Activated CD8-positive, alpha-beta memory T cell treated with anti-CD3 and anti-CD28 coated beads for 1 hour (primary cell): ENCODE measurements at places on chromosomes 13 and 19.
A peak's percentile ranks its signal among the peaks of the same experiment; 100 is the strongest.

- DNase-seq, result no peak
Observed at GRCh38 chr19:11141937-11142527, 13.6 kb downstream of the SPC24 start.

GRCh38 chr13:37381502-37381901, 217.1 kb downstream of the POSTN start:
- DNase-seq, result no peak

- no peak for DNase-seq
Observed at GRCh38 chr19:29285878-29286277, 72.9 kb upstream of the UQCRFS1 start.

GRCh38 chr19:12788682-12789097, 2.6 kb upstream of the JUNB start:
- DNase-seq, result no peak

DNA sequence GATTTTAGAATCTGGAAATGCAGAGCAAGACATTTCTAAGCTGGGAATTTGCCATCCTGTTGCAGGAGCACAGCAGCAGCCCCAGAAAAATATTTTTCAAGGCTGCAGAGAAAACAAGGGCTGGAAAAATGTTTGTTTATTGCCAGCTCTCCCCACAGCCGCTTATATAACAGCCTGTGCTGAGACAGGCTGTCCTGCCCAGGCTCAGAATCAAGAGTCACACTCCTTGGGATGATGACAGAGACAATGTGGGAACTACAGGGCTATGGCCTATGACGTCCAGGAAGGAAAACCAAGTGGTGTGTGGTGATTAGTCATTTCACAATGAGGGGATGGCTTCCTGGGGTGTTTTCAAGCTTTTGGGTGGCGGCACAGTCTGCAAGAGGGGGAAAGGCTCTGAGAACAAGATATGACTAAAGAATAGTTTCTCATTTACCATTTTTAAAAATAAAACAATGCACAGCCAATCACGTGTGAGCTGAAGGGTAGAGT, 136.3 kb upstream of the SERP2 start:
- no peak for DNase-seq

DNA sequence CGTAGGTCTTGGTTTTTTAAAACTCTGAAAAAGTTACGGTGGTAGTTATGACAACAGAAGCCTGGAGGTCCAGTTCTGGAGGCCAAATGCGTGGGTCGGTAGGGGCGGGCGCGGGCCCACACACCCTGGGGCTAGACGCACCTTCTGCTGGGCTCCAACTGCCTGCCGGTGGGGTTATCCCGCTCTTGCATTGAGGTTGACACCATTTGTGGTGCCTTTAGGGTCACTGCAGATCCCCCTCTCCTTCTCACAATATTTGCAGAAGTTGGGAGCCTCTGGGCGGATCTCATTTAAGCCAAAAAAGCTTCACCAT, 81.6 kb downstream of the CHST8 start:
- no peak for DNase-seq

DNA sequence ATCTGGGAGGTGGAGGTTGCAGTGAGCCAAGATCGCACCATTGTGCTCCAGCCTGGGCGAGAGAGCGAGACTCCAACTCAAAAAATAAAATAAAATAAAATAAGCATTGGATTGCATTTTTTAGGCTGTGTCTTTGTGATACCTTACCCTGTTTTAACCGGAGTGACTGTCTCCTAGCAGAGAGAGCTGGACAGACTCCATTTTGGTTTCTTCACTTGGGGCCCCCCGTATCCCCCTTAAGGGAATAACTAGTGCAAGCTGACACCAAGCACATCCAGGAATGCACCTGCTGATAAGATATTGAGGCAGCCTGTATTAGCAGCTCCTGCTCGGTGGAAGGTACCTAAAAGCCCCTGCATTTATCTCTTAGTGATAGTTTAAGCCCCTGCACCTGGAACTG, 20.8 kb upstream of the GPR32 start:
- no peak for DNase-seq

GRCh38 chr13:35961461-35962220, 169.5 kb downstream of the DCLK1 start:
- no peak for DNase-seq

- DNase-seq, result no peak
Observed at GRCh38 chr19:5907241-5907640, 2.6 kb downstream of the VMAC start.

GRCh38 chr13:66700117-66700601, 530.0 kb downstream of the PCDH9 start:
- no peak for DNase-seq

GRCh38 chr19:48510421-48511268, 990 bp downstream of the LMTK3 start:
- DNase-seq, result no peak

GRCh38 chr19:33484226-33484774, 37.3 kb downstream of the PEPD start:
- DNase-seq, result no peak

GRCh38 chr13:95300625-95301182, 547 bp downstream of the ABCC4 start:
- peak; percentile 16 for DNase-seq

DNA sequence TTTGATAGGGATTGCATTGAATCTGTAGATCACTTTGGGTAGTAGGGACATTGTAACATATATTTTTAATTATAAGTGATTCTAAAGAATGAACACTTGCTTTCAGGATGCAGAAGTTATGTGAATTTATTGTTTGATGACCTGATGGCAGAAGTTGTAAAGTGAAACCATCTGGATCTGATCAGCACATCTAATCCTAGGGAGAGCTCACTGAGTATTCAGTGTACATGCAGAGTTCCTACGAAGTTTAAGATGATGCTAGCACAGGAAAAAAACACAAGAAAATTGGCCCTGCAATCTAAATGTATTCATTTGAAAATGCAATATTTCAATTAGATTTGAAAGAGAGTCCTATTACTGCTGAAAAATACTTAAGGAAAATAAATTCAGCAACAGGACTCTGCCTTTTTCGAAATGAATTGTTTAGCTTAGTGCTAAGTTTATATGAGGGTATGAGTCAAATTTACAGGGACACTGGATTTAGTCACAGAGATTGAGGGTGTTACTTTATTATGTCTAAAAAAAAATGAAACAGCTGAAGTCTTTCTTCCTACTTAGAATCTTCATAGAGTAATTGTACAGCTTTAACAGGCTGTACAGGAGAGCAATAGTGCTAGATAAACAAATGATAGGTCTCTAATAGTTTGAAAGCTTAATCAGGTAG, 385.7 kb downstream of the DCT start:
- DNase-seq, result no peak

- no peak for DNase-seq
Observed at GRCh38 chr13:41645331-41645730, 188.0 kb downstream of the RGCC start.

DNA sequence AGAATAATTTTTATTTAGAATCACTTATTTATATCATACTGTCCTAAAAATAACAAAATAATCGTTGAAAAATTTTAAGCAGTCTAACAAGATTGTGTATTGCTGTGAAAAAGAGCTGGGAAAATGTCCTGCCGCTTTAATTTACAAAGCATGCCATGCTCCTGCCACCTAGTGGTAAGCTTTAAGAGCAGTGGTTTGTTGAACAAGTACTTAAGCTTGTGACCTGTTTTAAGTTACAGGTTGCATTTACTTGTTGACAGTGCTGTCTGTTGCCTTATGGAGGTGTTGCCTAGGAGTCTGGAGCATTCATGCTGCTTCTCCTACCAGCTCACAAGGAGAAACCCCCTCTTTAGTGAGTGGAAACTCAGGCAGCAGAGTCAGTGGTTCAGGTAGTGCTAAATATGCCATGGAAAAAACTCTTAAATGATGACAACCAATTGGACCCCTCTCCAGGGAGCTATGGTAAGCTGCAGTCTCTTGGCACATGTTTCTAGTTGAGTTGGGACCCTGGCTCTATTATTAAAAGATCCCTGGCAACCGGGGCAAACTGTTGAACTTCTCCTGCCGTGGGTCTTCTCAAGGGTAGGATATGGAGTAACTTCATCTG, 68.4 kb downstream of the SPATA13 start:
- no peak for DNase-seq

- DNase-seq, result no peak
Observed at GRCh38 chr19:1700733-1701663, 48.6 kb upstream of the TCF3 start.

DNA sequence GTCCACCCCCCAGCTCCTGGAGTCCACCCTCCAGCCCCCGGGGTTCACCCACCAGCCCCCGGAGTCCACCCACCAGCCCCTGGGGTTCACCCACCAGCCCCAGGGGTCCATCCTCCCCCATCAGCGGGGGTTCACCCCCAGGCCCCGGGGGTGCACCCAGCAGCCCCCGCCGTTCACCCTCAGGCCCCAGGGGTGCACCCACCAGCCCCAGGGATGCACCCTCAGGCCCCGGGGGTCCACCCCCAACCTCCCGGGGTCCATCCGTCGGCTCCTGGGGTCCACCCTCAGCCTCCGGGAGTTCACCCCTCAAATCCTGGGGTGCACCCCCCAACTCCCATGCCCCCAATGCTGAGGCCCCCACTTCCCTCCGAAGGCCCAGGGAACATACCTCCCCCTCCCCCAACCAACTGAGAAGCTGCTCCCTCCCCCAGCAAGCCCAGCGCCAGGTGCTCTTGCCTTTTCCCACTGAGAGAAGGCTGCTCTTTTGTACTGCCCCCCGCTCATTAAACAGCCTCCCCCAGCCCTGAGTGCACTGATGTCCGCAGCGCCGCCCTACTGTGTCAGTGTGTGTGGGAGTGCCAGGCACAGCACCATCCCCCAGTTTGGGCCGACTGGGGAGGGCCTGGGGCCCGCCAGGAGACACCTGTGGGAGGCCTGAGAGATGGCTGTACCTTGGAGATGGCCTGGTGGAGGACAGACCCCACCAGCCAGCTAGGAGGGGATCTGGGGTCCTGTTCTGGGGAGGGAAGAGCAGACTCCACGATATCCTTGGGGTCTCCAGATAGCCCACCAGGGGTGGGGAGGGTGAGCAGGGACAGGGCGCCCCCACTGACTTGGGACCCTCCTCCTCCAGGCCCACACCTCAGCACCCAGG, 750 bp upstream of the AMH start:
- DNase-seq, result no peak

- DNase-seq, result no peak
Observed at GRCh38 chr13:102838982-102839381, 6.8 kb upstream of the ERCC5 start.

GRCh38 chr19:10747674-10748073, 29.8 kb downstream of the DNM2 start:
- DNase-seq, result no peak

- no peak for DNase-seq
Observed at GRCh38 chr19:47157431-47158321, 27.0 kb downstream of the SAE1 start.

DNA sequence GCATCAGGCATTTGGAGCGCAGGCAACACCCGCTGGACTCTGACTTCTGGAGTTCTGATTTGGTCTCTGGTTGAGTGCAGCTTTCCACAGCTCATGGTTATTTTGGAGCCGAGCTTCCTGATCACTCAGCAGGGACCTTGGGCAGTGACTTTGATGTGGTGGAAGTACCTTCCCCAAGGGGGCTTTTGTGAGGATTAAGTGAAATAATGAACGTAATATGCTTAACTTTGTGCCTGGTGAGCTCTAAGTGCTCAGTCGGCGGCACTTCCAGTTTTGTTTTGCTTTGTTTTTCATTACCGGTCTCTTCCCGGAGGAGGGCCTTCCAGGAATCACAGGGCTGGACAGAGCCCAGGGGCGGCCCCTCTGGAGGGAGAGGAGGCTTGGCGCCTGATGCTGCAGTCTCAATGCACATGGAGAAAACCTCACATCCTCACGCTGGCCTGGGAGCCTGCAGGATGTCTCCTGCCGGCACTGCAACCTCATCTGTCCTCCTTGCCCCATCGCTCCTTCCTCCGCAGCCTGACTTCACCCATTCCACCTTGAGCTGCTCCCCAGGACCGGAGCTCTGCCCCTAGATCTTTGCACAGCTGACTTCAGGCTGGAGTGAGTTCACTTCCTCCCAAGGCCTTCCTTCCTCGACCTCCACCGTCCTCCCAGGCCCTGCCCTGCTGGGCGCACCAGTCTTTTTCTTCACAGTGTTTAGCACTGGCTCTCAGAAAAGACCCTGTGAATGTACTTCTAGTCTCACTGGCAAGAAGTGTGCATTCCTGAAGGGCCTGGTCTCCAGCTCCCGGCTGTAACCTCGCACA, 1.5 kb downstream of the PLEKHF1 start:
- DNase-seq, result no peak

- no peak for DNase-seq
Observed at GRCh38 chr13:112256716-112257494, 119.2 kb upstream of the SPACA7 start.

- no peak for DNase-seq
Observed at GRCh38 chr19:5891938-5892771, 11.4 kb downstream of the NDUFA11 start.

- no peak for DNase-seq
Observed at GRCh38 chr19:8333767-8334457, 9.2 kb downstream of the KANK3 start.

- no peak for DNase-seq
Observed at GRCh38 chr19:3359015-3359918, 7.1 kb upstream of the NFIC start.

DNA sequence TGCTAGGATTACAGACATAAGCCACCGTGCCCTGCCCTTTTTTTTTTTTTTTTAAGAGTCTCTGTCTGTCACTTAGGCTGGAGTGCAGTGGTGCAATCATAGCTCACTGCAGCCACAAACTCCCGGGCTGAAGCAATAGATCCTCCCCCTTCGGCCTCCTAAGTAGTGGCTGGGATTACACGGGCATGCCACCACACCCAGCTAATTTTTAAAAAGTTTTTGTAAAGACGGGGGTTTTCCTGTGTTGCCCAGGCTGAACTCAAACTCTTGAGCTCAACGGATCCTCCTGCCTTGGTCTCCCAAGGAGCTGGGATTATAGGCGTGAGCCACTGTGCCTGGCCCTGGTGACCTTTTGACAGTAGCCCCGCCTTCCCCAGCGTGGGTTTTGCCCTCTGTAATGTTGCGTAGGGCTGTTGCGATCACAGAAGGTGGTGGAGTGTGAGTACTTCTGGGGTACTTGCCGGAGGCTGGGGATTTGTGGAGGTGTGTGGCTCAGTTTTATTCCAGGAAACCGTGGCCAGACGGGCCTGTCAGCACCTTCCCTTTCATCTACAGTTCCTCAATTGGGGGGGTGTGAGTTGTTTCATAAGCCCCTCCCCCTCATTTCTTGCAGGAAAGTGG, 11.6 kb upstream of the RETN start:
- no peak for DNase-seq

GRCh38 chr13:75327135-75327510, 154.8 kb downstream of the TBC1D4 start:
- no peak for DNase-seq

DNA sequence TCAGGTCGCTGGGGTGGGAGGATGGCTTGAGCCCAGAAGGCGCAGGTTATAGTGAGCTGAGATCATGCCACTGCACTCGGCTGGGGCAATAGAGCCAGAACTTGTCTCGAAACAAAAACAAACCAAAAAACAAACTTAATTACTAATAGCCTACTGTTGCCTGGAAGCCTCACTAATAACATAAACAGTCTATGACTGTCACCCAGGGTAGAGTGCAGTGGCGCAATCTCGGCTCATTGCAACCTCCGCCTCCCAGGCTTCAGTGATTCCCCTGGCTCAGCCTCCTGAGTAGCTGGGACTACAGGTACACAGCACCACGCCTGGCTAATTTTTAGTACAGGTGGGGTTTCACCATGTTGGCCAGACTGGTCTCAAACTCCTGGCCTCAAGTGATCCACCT, 18.0 kb downstream of the CATSPERD start:
- no peak for DNase-seq
